ENCODE measurements at places on chromosomes 7 and 10.

GRCh38 chr10:21517134-21518031 is 8.1 kb downstream of the SKIDA1 start:
- DNase-seq: no peak

GRCh38 chr7:96416599-96416998 is 94.7 kb upstream of the SLC25A13 start:
- DNase-seq: no peak

DNA sequence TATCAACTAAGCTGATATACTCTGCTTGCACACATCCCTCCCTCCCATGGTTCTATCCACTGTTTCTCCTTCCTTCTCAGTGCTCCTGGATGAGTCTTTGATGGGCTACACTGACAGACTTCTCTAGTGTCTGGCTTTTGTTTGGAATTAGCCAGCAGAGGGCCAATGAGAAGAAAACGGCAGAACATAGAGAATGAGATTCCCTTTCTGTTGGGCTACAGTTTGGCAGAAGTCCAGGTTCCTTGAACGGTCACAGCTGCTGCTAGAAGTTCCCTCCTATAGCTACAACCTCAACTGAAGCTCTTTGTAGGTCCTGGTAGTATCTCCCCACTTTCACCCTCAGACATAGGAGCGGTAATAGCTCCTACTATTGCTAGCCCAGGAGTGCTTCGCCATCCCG is 251.1 kb upstream of the LRRN3 start:
- no peak for DNase-seq

GRCh38 chr10:118216571-118217170 is 125.5 kb downstream of the FAM204A start:
- DNase-seq: no peak

GRCh38 chr10:86285136-86285790 is 81.3 kb downstream of the GRID1 start:
- DNase-seq: no peak

- no peak for DNase-seq
Measured at GRCh38 chr7:149466364-149466763, 5.5 kb upstream of the ZNF777 start.

GRCh38 chr10:102422545-102423129 is 2.0 kb downstream of the FBXL15 start:
- DNase-seq: no peak

GRCh38 chr10:614139-614711 is 75.2 kb downstream of the DIP2C start:
- DNase-seq: no peak

GRCh38 chr7:38760226-38760625 is 129.1 kb upstream of the AMPH start:
- no peak for DNase-seq

- DNase-seq: no peak
Measured at GRCh38 chr7:6637544-6638229, 569 bp downstream of the ZNF316 start.

DNA sequence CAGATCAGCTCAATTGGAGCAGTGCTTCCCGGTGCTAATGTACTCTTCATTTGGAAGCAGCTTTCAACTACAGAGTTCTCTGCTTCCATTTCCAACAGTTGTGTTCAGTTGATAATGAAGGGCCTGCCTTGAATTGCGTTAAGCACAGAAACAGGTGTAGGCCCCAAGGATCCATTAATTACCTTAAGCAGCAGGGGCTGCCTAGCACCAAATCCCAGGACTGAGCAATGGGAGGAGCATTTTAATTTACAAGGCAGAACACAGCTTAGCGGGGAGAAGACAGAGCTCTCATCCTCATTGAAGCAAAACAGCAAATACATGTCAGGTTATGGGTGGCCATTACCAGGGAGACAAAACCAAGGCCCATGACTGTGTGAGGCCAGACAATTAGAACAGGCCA is 349.6 kb downstream of the TFEC start:
- no peak for DNase-seq

DNA sequence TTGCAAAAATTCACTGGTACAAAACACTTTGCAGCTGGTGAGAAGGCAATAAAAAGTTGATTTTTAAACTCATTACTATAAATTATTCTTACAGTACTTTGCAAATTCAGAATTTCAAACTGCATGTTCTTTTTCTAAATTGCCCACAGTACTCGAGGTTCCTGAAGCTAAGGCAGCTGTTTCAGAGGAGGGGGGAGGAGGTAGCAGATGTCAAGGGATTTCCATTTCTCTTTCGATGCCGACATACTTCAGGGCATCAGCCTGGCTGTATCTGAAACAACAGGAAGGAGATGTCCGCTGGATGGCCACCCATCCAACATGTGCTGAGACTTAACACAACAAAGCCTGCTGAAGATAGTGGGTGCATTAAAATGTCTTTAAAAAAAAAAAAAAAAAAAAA is 76.7 kb downstream of the EZH2 start:
- DNase-seq: no peak

GRCh38 chr10:93139059-93139655 is 65.5 kb downstream of the CYP26A1 start:
- no peak for DNase-seq

DNA sequence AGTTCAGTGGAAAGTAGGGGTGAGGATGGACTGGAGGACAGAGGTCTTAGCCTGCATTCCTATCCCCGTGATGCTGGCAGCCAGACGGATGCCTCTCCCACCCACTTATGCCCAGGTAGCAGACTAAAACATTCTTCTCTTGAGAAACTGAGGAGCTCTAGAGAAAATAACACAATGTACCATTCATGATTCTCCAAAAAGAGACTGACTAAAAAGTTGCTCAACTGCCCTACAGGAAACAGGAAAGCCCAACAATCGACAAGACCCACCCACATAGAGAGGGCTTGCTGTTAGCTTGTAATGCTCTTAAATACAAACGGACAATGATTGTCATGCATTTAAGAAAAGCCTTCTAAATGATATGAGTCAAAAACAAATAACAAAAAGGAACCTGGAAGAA is 33.2 kb upstream of the PDE1C start:
- no peak for DNase-seq

DNA sequence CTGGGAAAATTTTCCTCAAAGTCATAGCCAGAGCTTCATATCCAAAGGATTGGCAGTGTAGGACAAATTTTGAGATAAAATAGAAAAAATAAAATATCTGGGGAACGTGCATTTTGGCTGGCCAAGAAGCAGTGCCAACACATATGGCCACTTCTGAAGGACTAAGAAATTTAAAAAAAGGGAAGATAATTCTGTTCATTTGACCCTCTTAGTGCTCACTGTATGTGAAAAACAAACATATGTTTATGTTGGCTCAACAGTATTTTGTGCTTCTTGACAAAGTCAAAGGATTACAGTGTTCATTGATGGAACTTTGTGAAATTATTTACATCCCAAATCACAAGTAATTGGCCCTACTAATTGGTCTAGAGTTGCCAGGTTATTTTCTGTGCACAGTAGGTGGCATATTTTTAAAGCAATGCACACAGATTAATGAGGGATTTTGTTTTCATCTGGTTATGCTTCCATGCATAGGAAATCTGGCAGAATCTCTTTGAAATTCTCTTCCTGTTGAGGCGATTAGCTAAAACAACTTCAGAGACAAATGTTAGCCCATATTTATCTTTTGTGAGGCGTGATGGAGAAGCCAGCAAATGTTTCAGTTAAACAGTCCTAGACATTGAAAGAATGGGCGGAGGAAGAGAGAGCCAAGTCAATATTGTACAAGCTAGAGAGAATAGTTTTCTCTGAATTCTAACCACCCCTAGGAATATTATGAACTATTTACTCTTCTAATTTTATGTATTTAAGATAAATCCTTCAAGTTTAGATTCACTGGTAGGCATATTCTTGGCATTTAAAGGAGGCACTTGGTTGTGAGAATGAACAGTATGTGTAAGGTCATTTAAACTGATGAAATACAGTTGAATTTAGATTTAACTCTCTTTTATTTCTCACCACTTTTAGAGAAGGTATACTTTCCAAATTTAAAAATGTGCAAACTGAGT is 237.7 kb upstream of the MBL2 start:
- DNase-seq: no peak

GRCh38 chr10:109027534-109028185 is 895.7 kb downstream of the XPNPEP1 start:
- no peak for DNase-seq

DNA sequence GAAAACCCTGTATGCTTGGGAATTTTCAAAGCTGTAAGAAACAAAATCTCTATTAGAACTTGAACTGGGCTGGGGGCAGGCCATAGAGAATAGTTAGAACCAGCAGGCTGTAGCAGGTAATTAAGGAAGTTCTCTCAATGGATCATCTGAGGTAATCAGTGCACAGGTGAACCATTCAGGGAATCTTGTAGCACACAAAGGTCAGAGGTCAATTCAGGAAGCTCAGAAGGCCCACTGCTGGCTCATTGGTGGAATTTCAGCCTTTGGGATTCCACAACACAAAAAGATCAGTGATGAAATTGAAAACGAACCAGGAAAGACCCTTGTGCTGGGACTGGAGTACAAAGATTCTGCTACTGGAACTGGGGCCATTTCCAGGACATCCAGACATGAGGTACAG is 82.0 kb downstream of the TMEM168 start:
- DNase-seq: peak; percentile 5

GRCh38 chr7:129898502-129899160 is 54.1 kb downstream of the UBE2H start:
- no peak for DNase-seq

GRCh38 chr7:139936760-139937310 is 107.8 kb downstream of the TBXAS1 start:
- DNase-seq: no peak

DNA sequence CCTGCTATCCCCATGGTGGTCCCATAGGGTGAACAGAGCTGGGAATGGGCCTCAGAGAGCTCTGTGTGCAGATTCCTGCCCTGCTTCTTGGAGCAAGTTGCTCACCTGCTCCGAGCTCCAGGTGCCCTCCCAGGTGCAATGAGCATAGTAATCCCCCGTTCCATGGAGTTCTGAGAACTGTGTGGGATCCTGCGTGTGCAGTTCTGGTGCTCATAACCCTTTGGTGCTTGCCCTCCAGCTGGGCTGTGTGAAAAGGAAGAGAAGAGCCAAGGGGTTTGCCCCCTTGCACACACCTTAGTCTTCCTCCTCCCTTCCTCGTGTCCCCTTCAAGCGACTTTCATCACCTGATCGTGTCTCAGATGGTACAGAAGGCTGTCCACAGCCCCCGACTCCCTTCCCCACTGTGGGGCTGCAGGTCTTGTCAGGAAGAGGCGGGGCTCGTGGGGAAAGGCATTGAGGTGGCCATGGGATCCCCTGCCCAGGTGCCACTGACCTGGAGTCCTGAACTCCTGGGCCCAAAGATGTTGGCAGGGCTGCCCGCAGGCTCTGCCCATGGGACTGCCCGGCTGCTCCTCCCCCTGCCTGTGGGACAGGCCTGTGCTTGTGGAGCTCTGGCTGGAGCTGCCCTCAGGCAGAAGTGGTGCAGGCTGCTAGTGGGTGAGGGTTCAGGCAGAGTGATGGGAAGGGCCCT is 21.9 kb upstream of the ZNF488 start:
- DNase-seq: no peak

GRCh38 chr7:150973571-150974451 is 4.3 kb downstream of the KCNH2 start:
- no peak for DNase-seq

- DNase-seq: no peak
Measured at GRCh38 chr10:70771311-70772194, 13.6 kb downstream of the TBATA start.

- DNase-seq: no peak
Measured at GRCh38 chr10:78579995-78580394, 488.8 kb upstream of the ZMIZ1 start.

GRCh38 chr10:98172495-98172894 is 38.0 kb downstream of the R3HCC1L start:
- DNase-seq: no peak

DNA sequence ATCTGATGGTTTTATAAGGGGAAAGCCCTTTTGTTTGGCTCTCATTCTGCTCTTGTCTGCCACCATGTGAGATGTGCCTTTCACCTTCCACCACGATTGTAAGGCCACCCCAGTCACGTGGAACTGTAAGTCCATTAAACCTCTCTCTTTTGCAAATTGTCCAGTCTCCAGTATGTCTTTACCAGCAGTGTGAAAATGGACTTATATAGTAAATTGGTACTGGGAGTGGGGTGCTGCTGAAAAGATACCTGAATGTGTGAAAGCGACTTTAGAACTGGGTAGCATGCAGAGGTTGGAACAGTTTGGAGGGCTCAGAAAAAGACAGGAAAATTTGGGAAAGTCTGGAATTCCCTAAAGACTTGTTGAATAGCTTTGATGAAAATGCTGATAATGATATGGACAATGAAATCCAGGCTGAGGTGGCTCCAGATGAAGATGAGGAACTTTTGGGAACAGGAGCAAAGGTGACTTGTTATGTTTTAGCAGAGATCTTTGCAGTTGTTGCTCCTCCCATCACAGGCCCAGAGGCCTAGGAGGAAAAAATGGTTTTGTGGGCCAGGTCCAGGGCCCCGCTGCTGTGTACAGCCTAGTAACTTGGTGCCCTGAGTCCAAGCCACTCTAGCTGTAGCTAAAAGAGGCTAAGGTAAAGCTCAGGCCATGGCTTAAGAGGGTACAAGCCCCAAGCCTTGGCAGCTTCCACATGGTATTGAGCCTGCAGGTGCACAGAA is 275.7 kb upstream of the NPSR1 start:
- no peak for DNase-seq

DNA sequence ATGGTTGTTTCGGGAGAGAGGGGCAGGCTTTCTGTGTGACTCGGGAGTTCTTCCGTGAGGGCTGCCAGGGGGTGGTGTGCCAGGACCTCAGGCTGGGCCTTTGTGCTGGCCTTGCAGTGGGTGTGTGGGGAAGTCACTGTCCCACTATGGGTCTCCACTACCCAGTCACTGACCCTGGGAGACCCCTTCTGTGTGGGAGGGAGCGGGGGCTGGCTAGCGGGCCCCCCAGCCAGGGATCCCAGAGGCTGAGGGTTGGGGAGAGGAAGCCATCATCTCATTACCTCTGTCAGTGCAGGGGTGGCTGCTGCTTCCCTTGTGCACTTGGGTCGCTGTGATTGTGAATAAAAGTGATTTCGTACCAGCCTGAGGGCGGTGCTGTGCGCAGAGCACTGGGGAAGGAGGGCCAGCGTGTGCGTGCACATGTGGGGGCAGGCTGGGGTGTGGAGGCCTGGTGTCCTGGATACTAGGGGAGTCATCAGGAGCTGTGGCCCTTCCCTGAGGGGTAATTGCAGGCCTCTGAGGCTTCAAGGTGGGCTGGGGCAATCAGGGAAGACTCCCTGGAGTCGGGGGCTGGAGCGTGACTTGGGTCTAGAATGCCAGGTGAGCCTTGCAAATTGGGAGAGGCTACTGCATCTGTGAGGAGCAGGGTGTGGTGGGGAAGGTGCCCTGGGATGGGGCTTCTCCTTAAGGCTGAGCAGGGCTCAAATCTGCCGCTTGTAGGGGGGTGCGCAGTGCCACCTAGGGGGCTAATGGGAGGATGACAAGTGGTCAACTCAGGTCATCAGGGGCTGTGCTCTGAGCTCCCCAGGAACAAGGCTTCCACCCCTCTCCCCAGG is 98.9 kb downstream of the NEURL1 start:
- DNase-seq: peak; percentile 39

GRCh38 chr7:32093415-32094408 is 23.5 kb upstream of the PDE1C start:
- DNase-seq: no peak

Data from iPS DF 6.9 (cell line).